Vagina (tissue), 2 donors: ENCODE measurements at places on chromosomes 11 and 22.

- H3K27me3 ChIP-seq = no peaks in the 10 kb centered on the region
- no peak overlapping the region for H3K4me3 ChIP-seq
These were observed 391.3 kb downstream of the JRKL start for GRCh38 chr11:96781082-96781481.

DNA sequence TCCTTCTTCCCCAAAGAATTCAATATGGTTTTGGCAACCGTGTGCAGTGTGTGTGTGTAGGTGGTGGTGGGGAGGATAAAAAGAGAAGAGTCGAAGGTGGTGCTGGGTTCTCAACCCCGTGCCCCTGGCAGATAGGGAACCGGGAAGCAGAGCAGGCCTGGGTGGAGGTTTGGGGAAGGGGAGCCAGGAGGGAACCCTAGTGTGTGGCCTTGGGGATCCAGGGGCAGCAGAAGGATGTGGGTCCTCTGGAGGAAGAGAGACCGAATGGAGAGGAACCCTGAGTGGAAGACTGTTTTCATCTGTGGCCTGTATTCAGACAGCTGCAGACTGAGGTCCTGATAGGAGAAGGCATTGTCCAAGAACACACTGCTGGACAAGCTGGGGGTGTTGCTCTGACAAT, 73.3 kb upstream of the B3GAT1 start:
- no peak for DNase-seq
- H3K27me3 ChIP-seq = no peaks in the 10 kb centered on the region
- H3K36me3 ChIP-seq = no peaks in the 10 kb centered on the region
- no peaks in the 10 kb centered on the region for H3K4me1 ChIP-seq
- no peak overlapping the region for H3K27ac ChIP-seq

DNA sequence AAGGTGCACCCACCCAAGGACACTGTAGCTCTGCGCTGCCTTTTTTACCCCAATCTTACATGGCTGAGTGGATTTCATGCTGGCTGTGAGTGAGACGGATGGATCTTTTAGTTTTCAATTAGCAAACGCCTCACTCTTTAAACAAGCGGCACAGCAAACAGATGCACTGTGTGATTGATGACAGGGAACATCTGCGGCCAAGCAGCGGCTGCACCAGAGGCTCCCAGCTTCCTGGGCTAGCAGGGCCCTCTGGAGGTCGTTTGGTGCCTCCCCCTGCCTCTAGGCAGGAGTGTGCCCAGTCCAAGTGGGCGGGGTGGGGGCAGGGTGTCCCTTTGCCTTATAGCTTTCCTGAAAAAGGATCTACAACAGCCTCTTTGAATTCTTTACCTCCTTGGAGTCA, 2.1 kb upstream of the DRD2 start:
- H3K27me3 ChIP-seq = peaks cover 4% of the 10 kb centered on the region
- H3K27ac ChIP-seq = no peak overlapping the region
- no peaks in the 10 kb centered on the region for H3K36me3 ChIP-seq
- H3K4me3 ChIP-seq = no peak overlapping the region

DNA sequence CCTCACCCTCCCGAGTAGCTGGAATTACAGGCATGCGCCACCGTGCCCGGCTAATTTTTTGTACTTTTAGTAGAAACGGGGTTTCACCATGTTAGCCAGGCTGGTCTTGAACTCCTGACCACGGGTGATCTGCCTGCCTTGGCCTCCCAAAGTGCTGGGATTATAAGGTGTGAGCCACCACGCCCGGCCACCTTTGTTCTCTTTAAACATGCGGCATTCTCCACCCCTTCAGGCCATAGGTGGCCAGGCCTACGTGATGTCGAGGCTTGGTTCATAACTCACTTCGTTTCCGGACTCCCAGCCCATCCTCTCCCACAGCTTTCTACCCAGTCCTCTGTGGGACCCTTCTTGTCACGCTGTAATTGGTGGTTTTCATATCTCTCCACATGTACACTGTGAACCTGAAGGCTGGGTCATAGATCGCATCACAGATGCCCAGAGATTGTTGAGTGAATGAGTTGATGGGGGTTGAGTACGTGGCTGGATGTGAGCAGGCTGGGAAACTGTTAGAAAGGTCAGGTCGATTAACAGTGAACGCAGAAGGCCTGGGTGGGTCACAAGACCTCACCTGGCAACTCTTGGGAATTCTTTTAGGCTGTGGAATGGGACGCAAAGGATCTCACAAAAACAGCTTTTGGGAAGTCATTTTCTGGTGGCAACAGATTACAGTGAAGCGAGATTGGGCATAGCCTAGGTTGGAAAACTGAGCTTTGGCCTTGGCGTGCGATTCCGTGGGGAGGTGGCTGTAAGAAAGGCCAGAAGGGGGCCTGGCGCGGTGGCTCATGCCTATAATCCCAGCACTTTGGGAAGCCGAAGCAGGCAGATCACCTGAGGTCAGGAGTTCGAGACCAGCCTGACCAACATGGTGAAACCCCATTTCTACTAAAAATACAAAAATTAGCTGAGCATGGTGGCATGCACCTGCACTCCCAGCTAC, 44.5 kb downstream of the ST14 start:
- H3K27me3 ChIP-seq = no peaks in the 10 kb centered on the region
- no peaks in the 10 kb centered on the region for H3K4me1 ChIP-seq
- DNase-seq = no peak
- no peak overlapping the region for H3K4me3 ChIP-seq

- H3K27ac ChIP-seq = no peak overlapping the region
- peaks cover 11% of the 10 kb centered on the region for H3K4me1 ChIP-seq
- no peaks in the 10 kb centered on the region for H3K36me3 ChIP-seq
- no peak for DNase-seq
- no peaks in the 10 kb centered on the region for H3K27me3 ChIP-seq
These were observed 192.5 kb downstream of the DDX10 start for GRCh38 chr11:108857382-108857781.

DNA sequence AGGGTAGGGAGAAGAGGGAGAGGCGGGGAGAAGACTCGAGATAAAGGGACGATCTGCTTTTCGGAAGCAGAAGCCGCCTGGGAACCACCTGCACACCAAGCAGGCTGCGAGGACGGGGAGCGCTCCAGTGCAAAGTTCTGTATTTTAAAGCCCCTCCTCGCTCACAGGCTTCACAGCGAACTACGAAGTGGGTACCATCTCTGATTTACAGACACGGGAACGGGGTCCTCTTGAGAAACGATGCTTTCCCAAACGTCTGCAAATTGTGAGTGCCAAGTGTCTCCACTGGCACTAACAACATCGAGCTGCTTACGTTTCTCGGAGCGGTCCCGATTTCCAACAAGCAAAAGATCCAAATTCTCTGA, 700 bp upstream of the STX3 start:
- no peak for DNase-seq
- peaks cover 28% of the 10 kb centered on the region for H3K4me1 ChIP-seq

- H3K27ac ChIP-seq = no peak overlapping the region
- H3K4me1 ChIP-seq = no peaks in the 10 kb centered on the region
- H3K36me3 ChIP-seq = no peaks in the 10 kb centered on the region
- H3K27me3 ChIP-seq = no peaks in the 10 kb centered on the region
- DNase-seq = no peak
- no peak overlapping the region for H3K4me3 ChIP-seq
These were observed 969.3 kb downstream of the OPCML start for GRCh38 chr11:132563050-132563449.

DNA sequence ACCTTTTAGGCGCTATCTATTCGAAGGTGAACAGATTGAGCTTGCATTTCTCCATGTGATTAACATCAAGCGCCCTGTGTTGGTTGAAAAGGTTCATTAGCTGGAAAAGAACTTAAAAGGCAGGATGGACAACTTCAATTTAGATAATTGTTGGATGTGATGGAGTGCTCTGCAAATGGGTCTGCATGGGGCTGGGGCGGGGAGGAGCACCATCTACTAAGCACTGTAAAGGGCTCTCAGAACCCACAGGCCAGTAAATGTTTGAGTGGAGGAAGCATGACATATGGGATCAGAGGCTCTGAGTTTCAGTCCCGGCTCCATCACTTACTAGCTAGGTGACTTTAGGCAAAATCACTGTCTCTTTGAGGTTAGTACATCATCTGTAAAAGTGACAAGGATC, 28.2 kb downstream of the ARL14EP start:
- no peaks in the 10 kb centered on the region for H3K27me3 ChIP-seq
- H3K27ac ChIP-seq = no peak overlapping the region
- no peak for DNase-seq
- no peaks in the 10 kb centered on the region for H3K36me3 ChIP-seq

DNA sequence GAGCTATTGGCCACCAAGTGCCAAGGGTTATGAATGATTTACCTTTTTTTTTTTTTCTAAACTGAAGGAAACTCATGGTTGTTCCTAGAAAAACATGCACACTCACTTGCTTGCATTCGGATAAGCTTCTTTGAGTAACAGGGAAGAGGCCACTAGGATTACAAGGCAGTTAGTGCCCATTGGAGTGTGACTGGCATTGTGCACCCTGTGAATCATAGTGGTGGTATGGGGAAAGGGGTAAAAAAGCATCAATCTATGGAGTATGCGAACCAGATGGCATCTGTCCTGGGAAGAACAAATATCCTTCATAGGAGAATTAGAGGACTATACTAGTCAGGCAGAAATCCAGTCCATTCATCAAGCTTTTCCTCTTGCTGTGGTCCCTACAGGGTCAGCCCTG, 24.2 kb downstream of the CD44 start:
- H3K4me1 ChIP-seq = peaks cover 100% of the 10 kb centered on the region
- no peak overlapping the region for H3K4me3 ChIP-seq

- peak overlapping the region; percentile 50 for H3K27ac ChIP-seq
- peaks cover 28% of the 10 kb centered on the region for H3K4me1 ChIP-seq
- H3K36me3 ChIP-seq = no peaks in the 10 kb centered on the region
- H3K4me3 ChIP-seq = no peak overlapping the region
- no peak for DNase-seq
These were observed 24.7 kb downstream of the KCNE3 start for GRCh38 chr11:74442636-74443035.

GRCh38 chr11:29319210-29319609, 697.6 kb downstream of the KCNA4 start:
- no peak overlapping the region for H3K4me3 ChIP-seq
- no peaks in the 10 kb centered on the region for H3K36me3 ChIP-seq
- H3K27me3 ChIP-seq = no peaks in the 10 kb centered on the region

GRCh38 chr11:134312223-134312622, 19.6 kb upstream of the GLB1L2 start:
- no peak overlapping the region for H3K4me3 ChIP-seq
- H3K36me3 ChIP-seq = no peaks in the 10 kb centered on the region

DNA sequence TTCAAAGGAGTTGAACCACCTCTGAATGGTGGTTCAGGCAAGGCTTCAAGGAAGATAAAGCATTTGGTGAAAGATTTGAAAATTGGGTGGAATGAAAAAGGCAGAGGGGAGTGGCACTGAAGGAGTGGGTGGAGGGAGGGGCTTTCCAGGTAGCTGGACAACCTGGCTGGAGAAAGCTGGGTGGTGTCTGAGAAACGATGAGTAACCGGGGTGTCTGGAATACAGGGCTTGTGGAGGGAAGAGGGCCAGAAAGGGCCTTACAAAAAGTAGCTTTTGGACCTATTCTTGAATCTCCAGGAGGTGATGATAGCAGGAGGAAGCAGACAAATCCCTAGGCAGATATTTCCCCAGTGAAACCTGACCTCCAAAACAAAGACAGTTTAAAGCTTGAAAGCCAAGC, 99.3 kb downstream of the RASSF10 start:
- H3K4me1 ChIP-seq = no peaks in the 10 kb centered on the region
- DNase-seq = no peak
- H3K27ac ChIP-seq = no peak overlapping the region
- no peaks in the 10 kb centered on the region for H3K27me3 ChIP-seq
- no peaks in the 10 kb centered on the region for H3K36me3 ChIP-seq
- H3K4me3 ChIP-seq = no peak overlapping the region

GRCh38 chr11:134476435-134477021, 64.5 kb upstream of the B3GAT1 start:
- no peaks in the 10 kb centered on the region for H3K27me3 ChIP-seq
- no peak for DNase-seq
- no peaks in the 10 kb centered on the region for H3K4me1 ChIP-seq
- H3K36me3 ChIP-seq = no peaks in the 10 kb centered on the region

DNA sequence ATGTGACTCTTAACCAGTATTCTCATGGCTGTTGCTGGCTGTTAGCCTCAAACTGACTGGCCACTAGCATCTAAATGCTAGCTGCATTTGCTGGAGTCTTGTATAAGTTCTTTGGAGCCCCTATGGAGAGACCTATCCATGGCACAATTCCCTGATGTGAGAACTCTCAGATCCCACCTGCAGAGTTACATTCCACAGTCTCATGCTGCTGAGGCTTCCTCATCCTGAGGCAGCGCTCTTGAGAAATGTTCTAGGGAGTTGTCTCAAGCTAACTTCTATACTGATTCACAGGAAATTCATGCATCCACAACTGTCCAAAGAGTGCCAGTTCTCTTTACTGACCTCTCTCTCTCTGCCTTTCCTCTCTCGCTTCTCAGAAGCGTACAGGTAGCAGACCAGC, 218.0 kb upstream of the PITPNB start:
- H3K4me1 ChIP-seq = peaks cover 18% of the 10 kb centered on the region
- no peaks in the 10 kb centered on the region for H3K36me3 ChIP-seq
- DNase-seq = no peak
- no peak overlapping the region for H3K27ac ChIP-seq

GRCh38 chr22:39628563-39629080, 58.1 kb downstream of the CACNA1I start:
- H3K4me3 ChIP-seq = no peak overlapping the region
- DNase-seq = no peak
- H3K36me3 ChIP-seq = no peaks in the 10 kb centered on the region
- H3K4me1 ChIP-seq = no peaks in the 10 kb centered on the region
- no peaks in the 10 kb centered on the region for H3K27me3 ChIP-seq
- H3K27ac ChIP-seq = no peak overlapping the region

- DNase-seq = no peak
- H3K27ac ChIP-seq = peak overlapping the region; percentile 60
- no peak overlapping the region for H3K4me3 ChIP-seq
- H3K27me3 ChIP-seq = no peaks in the 10 kb centered on the region
These were observed 6.5 kb downstream of the RBFOX2 start for GRCh38 chr22:36022162-36022561.

DNA sequence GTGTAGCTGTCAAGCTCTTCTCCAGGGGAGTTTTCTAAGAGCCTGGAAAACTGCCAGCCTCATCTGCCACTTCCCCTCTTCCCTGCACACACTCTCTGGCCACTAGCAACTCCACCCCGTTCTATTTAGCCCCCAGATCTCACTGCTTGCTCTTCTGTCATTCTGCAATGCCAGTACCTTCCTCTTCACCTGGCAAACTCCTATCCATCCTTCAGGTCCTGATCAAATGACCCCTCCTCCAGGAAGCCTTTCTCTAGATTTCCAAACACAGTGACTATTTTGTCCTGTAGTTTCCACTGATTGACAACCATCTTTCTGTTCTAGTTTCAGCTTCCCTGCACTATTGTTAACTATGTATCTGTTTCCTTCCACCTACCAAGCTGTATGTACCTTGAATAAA, 437.7 kb downstream of the SOX6 start:
- H3K4me1 ChIP-seq = no peaks in the 10 kb centered on the region
- H3K36me3 ChIP-seq = no peaks in the 10 kb centered on the region
- H3K27ac ChIP-seq = no peak overlapping the region
- H3K4me3 ChIP-seq = no peak overlapping the region

DNA sequence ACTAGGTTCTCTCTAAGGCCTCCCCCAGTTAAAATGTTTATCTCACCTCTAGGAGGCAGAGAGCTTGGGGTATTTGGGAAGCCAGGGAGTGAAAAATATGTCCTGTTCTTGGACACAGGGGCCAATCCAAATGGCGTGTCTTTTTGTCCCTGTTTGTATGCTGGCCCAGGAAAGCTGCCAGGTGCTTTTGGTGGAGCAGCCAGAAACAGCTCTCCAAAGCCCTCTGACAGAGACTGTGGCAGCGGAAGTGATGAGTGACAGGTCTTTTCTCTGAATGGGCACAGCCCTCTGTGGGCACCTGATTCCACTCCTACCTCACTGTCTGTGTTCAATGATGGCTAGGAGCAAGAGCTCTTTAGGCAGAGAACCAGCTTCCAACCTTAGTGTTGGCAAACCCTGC, 106.4 kb upstream of the KIRREL3 start:
- DNase-seq = no peak
- no peaks in the 10 kb centered on the region for H3K4me1 ChIP-seq
- no peak overlapping the region for H3K4me3 ChIP-seq
- no peaks in the 10 kb centered on the region for H3K36me3 ChIP-seq
- no peak overlapping the region for H3K27ac ChIP-seq
